ENCODE measurements at places on chromosomes 5 and 9.

DNA sequence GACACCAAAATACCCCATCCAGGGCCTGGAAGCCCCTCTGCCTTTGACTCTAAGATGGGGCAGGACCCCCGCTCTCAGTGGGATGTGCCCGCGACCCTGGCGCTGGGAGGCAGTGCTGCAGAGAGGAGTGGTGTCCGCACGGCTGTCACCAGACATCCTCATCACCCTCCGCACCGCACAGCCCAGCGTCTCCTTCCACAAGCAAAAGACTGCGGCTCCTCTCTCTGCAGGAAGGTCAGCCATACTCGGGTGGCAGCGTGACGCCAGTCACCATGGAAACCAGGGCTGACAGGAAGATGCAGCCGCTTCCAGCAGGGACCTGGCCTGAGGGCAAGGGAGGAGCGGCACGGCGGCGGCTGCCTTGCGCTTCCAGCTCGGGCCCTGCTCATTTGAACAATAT, 17.1 kb upstream of the SLC6A3 start:
- H3K27me3 ChIP-seq, result no peaks in the 10 kb centered on the region
- H3K4me1 ChIP-seq, result no peaks in the 10 kb centered on the region
- H3K36me3 ChIP-seq, result peaks cover 72% of the 10 kb centered on the region
- no peak for DNase-seq
- no peak overlapping the region for H3K27ac ChIP-seq
- H3K4me3 ChIP-seq, result no peak overlapping the region

GRCh38 chr9:112925058-112925641, 34.5 kb upstream of the SLC46A2 start:
- DNase-seq, result no peak
- H3K27ac ChIP-seq, result no peak overlapping the region
- no peaks in the 10 kb centered on the region for H3K4me1 ChIP-seq
- H3K4me3 ChIP-seq, result no peak overlapping the region
- no peaks in the 10 kb centered on the region for H3K36me3 ChIP-seq

DNA sequence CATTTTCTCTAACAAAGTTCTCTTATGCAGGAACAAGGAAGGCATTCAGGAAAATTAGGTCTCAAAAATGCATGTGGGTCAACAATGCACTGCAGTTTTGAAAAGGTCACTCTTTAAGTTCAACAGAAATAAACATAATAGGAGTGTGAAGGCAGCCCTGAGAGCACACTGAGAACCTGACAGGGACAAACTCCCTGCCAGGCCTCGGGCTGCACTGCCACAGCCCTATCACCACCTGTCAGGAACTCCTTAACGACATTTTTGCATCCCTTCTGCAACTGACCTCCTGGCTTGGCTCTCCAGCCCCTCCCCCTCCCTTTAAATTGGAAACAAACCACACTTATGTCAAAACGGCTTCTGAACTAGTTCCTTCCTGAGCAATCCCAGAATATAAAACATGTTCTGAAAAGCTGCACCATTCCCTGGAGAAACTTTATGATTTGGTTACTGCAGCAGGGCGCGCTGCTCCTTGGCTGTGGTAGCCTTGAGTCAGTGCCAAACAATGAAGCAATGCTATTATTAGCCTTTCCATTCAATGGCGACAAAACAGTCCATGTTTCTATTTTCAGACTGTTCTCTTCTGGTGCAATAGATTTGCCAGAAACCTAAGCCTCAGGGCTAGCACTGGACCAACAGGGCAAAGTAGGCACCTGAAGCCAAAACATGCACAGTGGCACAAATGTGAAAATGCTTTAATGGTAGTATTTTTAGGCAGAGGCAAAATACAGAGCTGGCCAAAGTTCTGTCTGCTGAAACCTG, 160.1 kb upstream of the ZNF608 start:
- H3K4me1 ChIP-seq, result peaks cover 53% of the 10 kb centered on the region
- H3K27ac ChIP-seq, result peak overlapping the region; percentile 67
- no peaks in the 10 kb centered on the region for H3K36me3 ChIP-seq
- peak; percentile 76 for DNase-seq
- H3K27me3 ChIP-seq, result no peaks in the 10 kb centered on the region

- H3K27me3 ChIP-seq, result no peaks in the 10 kb centered on the region
- H3K36me3 ChIP-seq, result peaks cover 16% of the 10 kb centered on the region
- H3K4me3 ChIP-seq, result no peak overlapping the region
- H3K4me1 ChIP-seq, result no peaks in the 10 kb centered on the region
- no peak overlapping the region for H3K27ac ChIP-seq
- DNase-seq, result no peak
Observed at GRCh38 chr9:105711867-105712266, 17.5 kb downstream of the TMEM38B start.

DNA sequence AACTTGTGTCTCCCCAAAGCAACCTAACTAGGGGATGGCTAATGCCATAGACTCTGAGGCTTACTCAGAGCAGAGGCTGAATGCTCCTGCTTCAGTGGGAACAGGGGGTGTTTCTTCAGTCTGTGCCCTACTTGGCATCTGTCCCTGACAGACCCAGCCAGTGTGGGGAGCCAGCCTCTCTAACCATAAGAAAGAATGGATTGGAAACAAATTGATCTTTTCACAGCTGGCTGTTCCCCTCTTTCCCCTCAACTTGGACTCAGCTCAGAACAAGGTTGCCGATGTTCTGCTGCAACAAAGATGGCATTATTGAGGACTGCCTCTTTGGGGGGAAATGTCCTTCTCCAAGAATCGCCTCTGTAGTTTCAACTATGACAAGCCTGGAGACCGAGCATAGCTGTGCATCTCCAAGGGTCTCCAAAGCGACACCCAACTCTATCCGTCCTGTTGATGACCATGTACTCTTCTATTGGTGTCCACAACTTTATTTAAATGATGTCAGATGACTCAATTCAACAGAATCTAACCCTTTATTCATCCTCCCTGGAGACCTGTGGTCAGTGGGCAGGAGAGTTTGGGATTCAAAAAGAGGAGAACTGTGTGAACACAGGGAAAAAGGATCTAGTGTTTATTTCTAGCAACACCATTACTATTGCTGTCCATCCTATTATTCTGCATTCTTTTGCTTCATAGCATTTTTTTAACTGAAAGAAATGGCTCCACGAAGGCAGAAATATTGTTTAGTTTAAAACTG, 24.7 kb upstream of the TNC start:
- DNase-seq, result no peak
- H3K4me3 ChIP-seq, result no peak overlapping the region
- peaks cover 4% of the 10 kb centered on the region for H3K4me1 ChIP-seq
- H3K36me3 ChIP-seq, result no peaks in the 10 kb centered on the region

DNA sequence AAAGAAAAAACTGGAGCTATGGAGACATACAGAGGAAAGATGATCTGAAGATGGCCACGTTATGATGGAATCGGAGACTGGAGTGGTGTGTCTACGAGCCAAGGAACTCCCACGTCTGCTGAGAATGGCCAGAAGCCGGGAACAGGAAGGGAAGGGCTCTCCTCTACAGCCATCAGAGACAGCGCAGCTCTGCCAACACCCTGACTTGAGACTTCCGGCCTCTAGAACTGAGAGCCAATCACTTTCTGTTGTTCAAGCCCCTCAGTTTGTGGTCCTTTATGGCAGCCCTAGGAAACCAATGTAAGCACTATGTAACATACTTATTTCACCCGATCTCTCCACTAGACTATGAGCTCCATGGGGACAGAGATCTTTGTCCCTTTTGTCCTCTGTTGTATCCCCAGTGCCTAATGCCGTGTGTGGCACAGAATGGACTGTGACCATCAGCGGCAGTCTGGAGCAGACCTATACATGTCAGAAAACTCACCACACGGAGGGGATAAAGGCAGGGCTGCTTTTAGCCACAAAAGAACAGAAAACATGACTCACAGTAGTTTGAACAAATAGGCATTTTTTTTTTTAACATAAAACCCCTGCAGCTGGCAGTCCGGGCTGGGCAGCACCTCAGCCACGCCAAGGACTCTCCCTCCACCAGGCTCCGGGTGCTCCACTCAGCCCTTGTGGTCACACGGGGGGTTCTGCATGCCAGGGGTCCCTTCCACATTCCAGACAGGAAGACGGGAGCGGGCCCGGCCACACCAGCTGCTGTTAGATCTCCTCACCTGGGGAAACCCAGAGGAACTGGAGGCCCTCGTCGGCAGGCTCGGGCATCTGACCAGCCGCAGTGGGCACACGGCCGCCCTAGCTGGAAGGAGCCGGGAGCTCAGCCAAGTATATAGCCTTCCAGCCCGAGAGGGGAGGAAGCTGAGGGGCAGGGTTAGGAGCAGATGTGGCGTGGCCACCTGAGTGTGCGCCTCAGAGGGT, 16.1 kb upstream of the MXD3 start:
- no peaks in the 10 kb centered on the region for H3K4me1 ChIP-seq
- DNase-seq, result peak; percentile 56
- no peak overlapping the region for H3K4me3 ChIP-seq

DNA sequence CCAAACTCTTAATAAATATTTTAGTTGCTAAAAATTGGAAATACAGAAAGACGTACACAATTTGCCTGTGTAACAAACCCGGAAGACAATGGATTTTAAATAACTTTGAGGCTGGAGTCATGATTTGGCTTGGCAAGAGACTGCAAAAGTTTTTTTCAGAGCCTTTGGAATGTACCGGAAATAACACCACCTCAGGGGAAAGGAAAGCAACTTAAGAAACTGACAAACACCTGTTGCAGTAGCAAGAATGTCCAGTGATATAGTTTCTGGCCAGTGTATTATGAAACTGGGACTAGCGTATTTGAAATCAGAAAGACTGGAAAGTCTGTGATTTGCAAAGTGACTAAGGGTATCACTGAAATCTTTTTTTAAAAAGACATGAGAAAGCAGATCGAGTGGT, 842 bp downstream of the MUSK start:
- no peak overlapping the region for H3K27ac ChIP-seq
- H3K36me3 ChIP-seq, result no peaks in the 10 kb centered on the region
- H3K4me3 ChIP-seq, result no peak overlapping the region
- H3K27me3 ChIP-seq, result no peaks in the 10 kb centered on the region
- DNase-seq, result no peak
- peaks cover 8% of the 10 kb centered on the region for H3K4me1 ChIP-seq

DNA sequence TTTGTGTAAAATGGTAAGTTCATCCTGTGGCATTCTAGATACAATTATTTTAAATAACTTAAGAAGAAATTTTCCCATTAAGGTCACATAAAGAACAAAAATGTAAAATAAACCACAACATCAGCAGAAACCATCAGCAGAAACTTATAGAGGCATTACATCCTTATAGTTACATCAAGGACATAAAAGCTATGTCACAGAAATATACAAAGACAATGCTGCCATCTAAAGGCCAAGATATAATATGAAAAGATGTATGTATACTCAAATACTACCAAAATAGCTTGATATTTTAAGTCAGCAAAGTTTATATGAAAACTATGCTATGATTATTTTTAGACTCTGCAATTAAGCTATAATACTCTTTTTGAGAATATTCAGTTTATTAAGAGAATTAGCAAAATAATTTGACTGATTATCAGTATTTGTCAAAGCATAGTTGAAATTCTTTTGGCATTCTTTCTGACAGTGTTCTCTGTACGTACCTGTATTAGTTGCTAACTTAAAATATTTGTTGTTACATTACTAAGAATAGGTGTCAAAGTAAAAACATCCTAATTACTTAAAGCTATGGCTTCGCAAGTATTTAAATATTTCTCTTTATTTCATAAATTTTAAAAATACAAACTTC, 36.2 kb downstream of the FBXL17 start:
- no peaks in the 10 kb centered on the region for H3K27me3 ChIP-seq
- no peaks in the 10 kb centered on the region for H3K4me1 ChIP-seq
- H3K27ac ChIP-seq, result no peak overlapping the region

- no peaks in the 10 kb centered on the region for H3K4me1 ChIP-seq
- no peak overlapping the region for H3K27ac ChIP-seq
- no peaks in the 10 kb centered on the region for H3K36me3 ChIP-seq
- H3K27me3 ChIP-seq, result peaks cover 20% of the 10 kb centered on the region
- no peak overlapping the region for H3K4me3 ChIP-seq
Observed at GRCh38 chr5:35003018-35003957, 44.5 kb downstream of the AGXT2 start.

GRCh38 chr5:173705512-173706044, 89.1 kb upstream of the BOD1 start:
- DNase-seq, result no peak
- H3K27me3 ChIP-seq, result no peaks in the 10 kb centered on the region
- no peak overlapping the region for H3K4me3 ChIP-seq
- H3K27ac ChIP-seq, result peak overlapping the region; percentile 66

DNA sequence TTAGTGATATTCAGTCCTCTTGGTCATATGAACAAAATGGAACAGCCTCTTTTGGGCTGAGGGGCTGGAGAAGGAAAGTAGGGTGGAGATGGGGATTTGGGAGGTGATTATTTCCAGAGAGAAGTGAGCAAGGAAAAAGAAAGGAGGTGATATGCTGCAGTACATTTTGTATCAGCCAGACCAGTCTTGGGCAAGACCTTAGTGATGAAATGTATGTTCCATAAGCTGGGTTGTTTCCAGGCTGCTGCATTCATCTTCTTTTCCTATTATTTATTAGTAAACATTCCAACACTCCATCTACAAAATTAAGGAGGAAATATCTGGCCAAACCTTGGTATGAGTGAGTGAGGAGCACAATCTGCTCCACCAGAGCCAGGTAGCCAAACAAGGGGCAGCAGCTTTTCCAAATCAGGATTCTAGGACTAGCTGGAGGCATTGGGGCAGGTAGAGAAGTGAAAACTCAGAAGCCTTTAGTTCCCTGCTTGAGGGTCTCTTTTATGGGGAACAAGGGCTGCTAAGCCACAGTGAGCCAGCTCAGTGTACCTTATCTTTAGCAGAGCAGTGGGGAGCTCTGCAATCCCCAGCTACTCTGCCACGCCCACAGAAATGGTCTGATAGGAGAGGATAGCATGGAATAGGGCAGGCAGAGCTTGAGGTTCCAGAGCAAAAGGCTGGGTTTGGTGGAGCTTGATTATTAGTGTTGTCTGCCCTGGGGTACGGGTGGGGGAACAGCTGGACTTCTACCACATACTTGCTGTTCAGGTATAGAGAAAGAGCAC, 19.5 kb downstream of the RAD1 start:
- H3K27ac ChIP-seq, result no peak overlapping the region
- no peak for DNase-seq
- no peaks in the 10 kb centered on the region for H3K27me3 ChIP-seq

- H3K36me3 ChIP-seq, result no peaks in the 10 kb centered on the region
- H3K4me1 ChIP-seq, result peaks cover 26% of the 10 kb centered on the region
- H3K4me3 ChIP-seq, result peak overlapping the region; percentile 71
- peak overlapping the region; percentile 84 for H3K27ac ChIP-seq
- no peaks in the 10 kb centered on the region for H3K27me3 ChIP-seq
Observed at GRCh38 chr5:142772446-142773293, 2.5 kb downstream of the ARHGAP26 start.
